ENCODE measurements at places on chromosomes 6 and 20.

GRCh38 chr6:167314180-167314821, 10.6 kb upstream of the TTLL2 start:
- no peak for DNase-seq

DNA sequence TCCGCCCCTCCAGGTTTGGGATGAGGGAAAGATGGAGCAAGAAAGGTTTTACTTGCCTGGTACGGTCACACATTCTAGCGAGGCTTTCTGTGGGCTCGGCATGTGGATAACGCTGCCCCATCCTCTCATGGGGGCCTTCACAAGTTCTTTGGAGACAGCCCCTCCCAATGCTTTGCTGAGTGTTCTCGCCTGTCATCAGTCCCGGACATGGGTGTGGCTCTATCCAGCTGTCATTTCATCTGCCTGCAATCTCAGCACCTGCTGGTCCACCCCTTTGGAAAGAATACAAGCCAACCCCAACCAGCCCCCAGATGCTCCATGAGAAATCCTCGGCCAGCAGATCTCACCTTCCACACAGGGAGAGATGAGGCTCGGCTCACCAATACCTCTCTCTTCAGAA, 30.3 kb upstream of the MDGA1 start:
- DNase-seq: no peak

GRCh38 chr6:132147530-132148011, 196.4 kb upstream of the CCN2 start:
- no peak for DNase-seq

DNA sequence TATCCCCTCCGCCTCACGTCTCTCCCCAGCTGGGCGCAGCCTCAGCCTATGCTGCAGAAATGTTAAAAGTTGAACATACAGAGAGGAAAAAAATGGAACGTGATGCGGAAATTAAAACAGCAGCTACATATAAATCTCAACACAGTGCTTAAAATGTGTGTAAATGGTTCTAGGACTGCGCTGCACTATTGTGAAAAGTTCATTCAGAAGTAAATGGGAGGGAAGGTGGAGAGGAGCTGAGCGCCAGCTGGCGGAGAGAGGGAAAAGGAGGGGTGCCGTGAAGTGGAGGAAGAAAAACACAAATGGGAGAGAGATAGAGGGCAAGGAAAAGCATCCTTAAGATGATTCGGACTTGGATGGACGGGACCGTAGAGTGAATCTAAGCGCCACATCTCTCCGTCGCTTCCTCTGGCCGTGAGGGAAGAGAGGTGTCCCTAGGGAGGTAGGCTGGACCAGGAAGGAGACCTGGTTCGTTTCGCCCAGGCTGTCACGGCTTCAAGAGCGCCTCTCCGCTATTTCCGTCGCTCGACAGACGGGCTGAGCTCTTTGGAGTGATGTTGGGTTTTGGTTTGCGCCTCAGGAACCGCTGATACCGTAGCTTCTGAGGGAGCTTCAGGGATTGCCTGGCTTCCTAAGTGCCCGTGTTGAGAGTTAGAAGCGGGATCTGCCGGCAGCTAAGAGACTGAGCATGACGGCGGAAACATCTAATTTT, 113.7 kb downstream of the TRIM27 start:
- no peak for DNase-seq

GRCh38 chr6:31272436-31272835, 544 bp upstream of the HLA-C start:
- no peak for DNase-seq

DNA sequence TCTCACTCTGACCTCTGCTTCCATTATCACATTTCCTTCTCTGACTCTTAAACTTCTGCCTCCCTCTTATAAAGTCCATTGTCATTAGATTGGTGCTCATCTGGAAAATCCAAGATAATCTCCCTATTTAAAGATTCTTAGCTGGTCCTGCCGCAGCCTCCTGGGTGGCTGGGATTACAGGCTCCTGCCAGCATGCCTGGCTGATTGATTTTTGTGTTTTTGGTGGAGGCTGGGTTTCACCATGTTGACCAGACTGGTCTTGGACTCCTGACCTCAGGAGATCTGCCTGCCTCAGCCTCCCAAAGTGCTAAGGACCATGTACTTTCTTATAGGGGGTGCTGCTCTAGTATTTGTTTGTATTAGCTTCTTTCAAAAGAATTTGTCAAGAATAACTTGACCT, 5.3 kb upstream of the RPF2 start:
- DNase-seq: no peak

DNA sequence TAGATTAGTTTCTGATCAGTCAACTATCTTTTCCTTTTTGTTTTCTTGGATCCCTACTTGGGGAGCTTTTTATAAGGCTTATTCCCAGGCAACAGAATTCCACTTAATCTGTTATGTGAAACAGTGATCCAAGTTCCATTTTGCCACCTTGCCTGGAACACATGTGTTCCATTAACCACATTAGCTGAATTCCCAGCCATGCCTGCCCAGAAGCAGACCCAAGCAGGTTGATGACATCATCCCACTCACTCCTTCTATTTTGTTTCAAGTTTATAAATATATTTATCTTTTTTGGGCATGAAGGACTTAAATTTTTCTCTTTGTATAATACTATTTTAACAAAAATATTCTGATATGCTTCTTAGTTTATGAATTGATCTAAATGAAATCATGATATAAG, 587.4 kb downstream of the GRIK2 start:
- DNase-seq: no peak

- no peak for DNase-seq
Measured at GRCh38 chr6:119848696-119849095, 499.1 kb upstream of the MAN1A1 start.

DNA sequence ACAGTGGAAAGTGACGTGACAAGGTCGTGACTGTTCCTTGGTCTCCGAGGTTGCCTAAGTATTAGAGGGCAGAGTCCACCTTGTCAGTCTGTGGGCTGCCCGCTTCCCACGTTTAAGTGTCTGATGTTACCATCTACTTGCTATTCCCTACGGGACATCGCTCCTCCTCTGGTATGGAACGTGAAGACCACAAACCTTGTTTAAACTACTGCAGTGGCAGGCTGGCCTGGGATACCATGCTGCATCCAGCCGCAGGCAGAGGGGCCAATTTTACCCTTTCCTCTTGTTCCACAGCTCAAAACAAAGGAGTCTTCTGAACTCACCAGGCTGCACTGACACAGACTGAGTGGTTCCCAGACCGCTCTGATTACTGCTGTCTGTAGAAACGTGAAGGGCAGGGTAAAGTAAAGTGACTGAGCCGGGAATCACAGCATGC, 275.9 kb downstream of the FOXC1 start:
- no peak for DNase-seq

DNA sequence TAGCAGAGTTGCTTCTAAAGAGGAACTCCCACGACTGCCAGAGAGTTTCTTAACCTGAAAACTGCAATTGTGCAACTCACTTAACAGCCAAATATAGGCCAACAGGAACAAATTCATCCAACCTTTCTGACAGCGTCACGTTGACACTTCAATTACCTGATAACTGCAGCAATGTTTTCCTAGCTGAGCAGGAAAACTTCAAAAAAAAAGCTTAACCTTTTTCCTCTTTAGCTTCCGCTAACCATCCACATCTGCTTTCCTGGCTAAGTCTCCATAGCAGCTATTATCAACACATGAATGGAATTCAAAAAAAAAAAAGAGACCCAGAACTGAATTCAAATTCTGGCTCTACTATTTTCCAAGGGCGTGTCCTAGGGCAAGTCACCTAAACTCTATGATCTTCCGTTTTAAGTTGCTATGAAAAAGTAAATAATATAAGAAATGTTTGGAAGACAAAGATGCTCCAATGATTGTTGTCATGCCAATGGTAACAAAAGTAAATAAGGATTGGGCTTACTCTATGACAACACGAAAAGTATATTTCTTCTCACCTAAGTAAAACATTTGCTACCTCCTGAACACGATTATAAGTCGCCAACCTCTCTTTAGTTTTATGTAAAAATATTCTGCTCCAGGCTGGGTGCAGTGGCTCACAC, 524.6 kb upstream of the JARID2 start:
- DNase-seq: no peak

DNA sequence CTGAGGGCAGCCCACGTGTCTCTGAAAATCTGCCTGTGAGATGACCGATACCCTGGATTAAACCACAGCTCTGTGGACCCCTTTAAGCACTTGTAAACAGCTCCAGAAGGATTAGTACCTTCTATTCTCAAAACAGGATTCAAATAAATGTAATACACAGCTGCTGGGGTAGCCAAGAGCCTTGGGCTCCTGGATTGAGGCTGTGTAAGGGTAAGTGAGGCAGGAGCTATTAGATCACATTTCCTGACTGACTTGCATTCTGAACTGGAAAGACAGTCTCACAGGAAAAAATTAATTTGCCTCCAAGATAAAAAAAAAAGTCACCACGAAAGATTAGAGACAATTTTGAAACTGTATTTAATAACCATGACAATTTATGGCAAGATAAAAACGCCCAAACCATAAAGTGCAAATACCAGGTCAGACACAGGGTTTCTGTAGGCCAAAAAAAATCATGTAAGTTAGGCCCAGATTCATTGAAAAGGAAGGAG, 78.0 kb downstream of the TRMT11 start:
- DNase-seq: no peak

DNA sequence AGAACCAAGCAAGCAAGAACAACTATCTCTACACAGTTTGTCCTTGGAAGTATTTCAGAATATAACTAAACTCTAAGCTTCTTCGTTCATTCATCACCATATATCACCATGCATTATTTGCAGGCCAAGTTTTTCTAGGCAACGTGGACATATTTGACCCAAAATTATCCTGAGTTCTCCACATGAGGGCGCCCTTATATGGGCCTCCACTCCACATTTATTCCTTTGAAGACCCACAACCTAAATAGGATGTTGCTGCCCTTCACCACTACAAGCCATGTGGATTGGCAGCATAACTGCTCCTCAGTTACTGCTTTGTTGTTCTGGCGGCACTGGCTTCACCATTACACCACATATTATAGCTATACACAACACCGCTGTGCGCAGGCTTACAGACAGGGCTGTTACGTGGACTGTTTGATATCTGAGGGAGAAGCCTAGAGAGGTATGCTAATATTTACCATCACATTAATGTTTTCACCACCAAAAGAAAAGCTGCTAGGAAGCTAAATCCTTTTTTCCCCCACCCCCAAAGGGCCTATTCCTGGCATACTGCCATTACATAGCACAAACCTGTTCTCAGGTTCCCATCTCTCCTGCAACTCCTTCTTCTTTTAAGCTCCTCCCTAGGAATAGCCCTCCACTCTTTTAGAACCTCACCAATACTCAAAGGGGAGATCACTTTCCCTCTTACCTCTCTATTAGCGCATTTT, 411.7 kb downstream of the C6orf118 start:
- no peak for DNase-seq

DNA sequence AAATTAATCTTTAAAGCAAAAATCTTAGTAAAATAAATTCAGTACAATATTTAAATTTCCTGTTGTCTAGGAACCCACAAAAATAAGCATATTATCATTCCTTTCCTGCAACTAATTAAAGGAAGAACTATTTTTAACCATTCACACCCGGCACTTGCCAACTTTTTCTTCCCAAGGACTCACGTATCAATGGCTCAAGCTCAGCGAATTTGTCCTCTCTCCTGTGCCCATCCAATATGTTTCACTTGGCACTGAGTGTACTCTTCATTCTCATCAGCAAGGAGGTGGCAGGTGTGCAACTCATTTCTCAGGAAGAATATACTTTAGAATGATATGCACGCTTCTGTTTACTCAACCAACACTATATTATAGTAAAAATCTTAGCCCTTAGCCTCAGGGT, 419.4 kb downstream of the C6orf118 start:
- DNase-seq: no peak

DNA sequence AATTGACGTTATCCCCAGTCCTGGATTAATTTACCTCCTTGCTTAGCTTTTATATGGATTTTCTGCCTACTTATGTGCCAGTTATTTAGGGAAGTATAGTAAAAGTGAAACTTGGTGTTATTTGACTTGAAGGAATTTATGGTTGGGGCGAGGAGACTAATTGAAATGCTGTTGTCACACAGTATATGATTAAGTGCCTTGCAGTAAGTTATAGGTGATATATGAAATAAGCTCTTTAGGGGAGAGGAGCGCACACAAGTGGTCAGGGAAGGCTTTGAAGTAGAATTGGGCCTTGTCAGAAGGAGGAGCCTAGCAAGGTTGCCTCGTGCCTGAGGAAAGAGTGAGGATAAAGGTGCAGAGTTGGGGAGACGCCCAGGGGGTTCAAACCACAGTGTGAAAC, 20.5 kb downstream of the NCOA7 start:
- no peak for DNase-seq
